DMS153 (cell line): ENCODE measurements at places on chromosomes 5 and 9.
A peak's percentile ranks its signal among the peaks of the same experiment; 100 is the strongest.

- DNase-seq = no peak
These were observed 107.6 kb downstream of the APBA1 start for GRCh38 chr9:69564557-69564956.

- peak; percentile 18 for DNase-seq
These were observed 83.0 kb upstream of the GLIS3 start for GRCh38 chr9:4382722-4383317.

GRCh38 chr5:53603009-53603687 is 42.7 kb downstream of the NDUFS4 start:
- DNase-seq = no peak

- no peak for DNase-seq
These were observed 486 bp downstream of the NPDC1 start for GRCh38 chr9:137045294-137046087.

- DNase-seq = no peak
These were observed 27.6 kb upstream of the HMCN2 start for GRCh38 chr9:130237763-130238524.

DNA sequence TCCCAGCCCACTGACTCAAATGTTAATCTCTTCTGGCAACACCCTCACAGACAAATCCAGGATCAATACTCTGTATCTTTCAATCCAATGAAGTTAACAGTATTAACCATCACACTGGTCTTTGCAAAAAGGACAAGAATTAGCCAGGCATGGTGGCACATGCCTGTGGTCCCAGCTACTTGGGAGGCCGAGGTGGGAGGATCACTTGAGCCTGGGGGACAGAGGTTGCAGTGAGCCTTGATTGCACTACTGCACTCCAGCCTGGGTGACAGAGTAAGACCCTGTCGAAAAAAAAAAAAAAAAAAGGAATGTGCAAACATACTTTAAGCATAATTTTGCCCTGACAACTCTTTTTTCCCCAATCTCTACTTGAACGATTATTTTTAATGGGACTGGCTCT is 57.9 kb upstream of the ERBIN start:
- DNase-seq = no peak

- DNase-seq = no peak
These were observed 25.3 kb downstream of the PNPLA7 start for GRCh38 chr9:137524981-137525317.

DNA sequence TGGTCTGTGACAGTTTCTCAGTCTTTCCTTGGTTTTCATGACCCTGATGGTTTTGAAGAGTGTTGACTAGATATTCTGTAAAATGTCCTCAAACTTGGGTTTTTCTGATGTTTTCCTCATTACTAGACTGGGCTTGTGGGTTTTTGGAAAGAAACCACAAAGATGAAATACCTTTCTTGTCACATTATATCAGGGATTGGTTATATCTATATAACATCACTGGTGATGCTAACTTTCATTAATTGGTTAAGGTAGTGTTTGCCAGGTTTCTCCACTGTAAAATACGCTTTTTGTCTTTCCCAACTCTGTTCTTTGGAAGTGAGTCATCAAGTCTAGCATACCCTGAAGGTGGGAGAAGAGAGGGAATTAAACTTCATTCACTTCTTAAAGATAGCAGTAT is 3.3 kb upstream of the IL31RA start:
- DNase-seq = no peak

DNA sequence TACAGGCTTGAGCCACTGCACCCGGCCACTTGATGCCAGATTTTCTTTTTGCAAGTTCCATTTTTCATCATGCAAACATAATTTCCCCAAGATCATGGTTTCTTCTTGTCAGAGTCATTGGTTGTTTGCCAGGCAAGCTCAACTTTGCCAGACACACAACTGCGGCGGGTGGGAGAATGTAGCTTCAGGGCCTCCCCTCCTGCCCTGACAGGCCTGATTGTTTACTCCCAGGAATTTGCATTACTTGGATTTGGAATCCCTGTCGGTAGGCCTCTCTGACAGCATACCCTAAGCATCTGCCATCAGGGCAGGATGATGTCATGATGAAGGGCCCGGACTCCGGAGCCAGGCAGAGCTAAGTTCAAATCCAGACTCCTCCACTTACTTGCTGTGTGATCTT is 15.1 kb downstream of the RPS14 start:
- DNase-seq = no peak

- DNase-seq = no peak
These were observed 13.5 kb downstream of the FBXL7 start for GRCh38 chr5:15513431-15513830.

DNA sequence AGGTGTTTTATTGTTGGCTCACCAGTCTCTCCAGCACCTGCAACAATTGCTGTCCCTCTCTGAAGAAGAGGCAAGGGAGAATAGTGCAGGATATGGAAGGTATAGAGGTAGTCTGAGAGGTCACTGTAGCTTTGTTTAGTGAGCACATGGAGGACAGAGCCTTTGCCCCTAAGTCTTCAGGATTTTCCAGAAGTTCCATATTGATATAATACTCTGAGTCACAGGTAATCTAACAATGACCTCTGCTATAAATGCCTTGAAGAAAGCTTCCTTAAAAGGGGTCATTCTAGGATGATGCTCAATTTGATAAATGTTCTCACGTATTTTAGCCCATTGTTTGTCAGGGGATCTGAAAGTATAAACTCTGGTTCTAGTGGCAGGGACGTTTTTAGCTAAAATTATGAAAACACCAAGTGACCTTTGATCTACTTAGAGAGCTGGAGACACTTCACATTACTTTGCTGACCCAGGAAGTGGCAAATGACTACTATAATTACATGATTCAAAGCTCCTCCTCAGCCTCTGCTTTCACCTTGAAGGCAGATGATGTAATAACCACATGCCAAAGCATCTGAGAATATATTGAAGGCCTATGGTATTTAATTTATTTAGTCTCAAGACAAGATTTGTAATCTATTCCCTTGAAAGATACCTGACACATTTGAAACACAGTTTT is 366.9 kb upstream of the NUDT12 start:
- no peak for DNase-seq

DNA sequence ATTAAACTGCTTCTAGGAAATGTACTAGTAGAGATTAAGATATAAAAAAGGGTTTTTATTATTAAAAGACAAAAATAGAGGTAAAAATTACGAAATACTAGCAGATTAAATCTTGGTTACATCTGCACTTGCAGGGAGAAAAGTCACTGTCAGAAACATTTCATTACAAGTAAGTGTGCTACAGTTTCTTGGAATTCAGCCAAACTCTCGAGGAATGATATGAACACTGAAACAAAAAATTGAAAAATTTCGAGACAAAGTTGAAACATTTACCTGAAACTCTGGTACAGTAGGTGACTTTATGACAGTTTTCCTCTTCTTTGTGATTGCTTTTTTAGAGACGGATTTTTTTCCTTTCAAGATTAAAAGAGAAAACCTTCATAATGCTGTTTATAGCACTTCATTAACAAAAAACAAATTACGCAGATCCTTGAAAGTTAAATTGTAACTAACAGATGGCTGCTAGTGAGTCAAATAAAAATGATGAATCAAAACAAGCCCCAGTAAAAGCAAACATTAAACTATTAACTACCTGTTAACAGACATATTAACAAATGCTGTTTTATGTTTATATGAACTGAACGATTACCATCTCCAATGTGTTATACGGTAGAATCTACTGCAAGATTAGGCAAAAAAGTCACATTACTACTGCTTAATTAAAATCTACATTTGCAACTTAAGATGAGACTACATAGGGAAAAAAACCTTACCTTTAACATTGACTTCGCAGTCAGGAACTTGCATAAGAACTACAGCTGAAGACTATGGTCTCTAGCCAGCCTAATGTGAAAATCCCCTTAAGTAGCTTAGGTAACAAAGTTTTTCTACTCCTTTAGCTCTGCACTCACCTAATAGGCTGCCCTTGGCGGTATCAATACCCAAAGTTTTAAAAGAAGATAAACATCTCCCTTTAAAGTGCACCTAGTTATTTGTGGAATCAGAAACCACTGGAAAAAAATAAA is 61.4 kb downstream of the RANBP6 start:
- no peak for DNase-seq

DNA sequence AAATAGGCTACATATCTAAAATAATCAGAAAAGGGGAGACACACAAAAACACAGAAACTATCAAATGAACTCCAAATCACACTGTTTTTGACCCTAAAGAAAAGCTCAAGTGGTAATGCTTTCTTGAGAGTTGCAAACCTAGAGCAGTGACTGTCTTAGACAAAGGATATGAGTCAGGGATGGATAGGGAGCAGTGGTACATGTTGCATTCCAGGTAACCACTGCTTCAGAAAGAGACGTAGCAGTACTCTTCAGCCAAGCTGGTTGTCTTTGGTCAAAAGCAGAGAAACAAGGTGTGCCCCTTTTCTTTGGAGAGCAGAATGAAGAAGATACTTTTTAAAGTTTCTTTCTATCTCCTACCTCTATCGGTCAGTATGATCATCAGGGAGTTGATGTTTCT is 1003.6 kb downstream of the CDH9 start:
- DNase-seq = no peak

GRCh38 chr5:17260549-17260948 is 43.1 kb downstream of the BASP1 start:
- DNase-seq = peak; percentile 57

DNA sequence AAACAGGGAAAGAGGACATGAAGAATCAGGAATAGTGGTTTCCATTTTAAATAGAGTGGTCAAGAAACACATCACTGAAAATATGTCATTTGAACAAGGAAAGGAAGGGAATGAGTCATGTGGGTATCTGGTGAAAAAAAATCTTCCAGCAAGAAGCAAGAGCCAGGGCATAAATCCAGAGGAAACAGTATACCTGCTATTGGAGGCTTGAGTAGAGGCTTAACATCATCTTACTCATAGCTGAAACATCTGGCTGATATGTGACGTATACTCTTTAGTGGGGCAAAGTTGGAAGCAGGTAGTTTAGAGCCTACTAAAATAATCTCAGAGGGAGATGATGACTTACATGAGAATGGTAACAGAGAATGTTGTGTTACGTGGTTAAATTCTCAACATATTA is 517.2 kb downstream of the CAAP1 start:
- DNase-seq = no peak

DNA sequence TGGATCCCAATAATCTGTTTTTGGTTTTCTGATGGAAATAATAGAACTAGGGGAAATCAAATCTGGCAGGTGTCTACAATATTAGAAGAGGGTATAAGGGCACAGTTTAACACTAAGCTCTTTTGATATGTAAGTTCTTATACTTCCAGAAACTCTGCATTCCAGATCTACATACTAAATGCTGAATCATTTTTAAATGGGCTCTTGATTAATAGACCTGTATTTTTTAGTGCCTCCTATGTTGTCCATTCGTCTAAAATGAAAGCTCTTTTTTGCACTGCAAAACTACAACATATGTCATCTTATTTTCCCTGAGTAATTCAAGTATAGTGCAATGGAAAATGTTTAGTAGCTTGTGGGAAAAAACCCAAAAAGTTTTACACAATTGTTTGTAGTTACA is 44.2 kb downstream of the NR6A1 start:
- no peak for DNase-seq

DNA sequence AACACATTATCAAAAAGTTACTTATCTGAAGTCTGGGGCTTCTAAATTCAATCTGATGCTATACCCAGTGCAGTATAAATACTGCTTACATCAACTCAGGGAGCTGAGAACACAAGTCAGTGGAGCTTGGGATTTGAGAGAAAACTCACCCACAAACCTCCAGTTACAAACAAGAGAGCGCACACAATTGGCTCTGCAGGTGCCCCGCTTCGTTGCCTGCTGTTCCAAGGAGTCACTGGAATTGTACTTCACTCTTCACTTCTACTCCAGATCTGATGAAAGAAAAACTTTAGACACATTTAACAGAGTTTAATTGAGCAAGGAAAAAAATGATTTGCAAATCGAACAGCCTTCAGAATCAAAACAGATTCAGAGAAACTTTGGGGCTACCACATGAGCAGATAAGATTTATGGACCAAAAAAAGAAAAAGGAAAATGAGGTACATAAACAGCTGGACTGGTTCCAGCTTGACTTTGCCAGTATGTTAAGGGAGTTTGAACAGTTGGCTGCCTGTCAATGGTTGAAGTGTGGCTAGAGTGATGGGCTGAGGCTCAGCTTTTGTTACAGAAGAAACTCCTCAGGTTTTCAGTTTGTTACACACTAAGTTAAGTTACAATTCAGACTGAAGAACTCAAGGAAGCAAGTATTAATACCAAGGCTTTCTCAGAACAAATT is 156.6 kb downstream of the AOPEP start:
- DNase-seq = no peak

GRCh38 chr9:68739621-68740174 is 34.7 kb downstream of the PIP5K1B start:
- DNase-seq = no peak

GRCh38 chr9:112063586-112063985 is 111.5 kb downstream of the SUSD1 start:
- DNase-seq = no peak

DNA sequence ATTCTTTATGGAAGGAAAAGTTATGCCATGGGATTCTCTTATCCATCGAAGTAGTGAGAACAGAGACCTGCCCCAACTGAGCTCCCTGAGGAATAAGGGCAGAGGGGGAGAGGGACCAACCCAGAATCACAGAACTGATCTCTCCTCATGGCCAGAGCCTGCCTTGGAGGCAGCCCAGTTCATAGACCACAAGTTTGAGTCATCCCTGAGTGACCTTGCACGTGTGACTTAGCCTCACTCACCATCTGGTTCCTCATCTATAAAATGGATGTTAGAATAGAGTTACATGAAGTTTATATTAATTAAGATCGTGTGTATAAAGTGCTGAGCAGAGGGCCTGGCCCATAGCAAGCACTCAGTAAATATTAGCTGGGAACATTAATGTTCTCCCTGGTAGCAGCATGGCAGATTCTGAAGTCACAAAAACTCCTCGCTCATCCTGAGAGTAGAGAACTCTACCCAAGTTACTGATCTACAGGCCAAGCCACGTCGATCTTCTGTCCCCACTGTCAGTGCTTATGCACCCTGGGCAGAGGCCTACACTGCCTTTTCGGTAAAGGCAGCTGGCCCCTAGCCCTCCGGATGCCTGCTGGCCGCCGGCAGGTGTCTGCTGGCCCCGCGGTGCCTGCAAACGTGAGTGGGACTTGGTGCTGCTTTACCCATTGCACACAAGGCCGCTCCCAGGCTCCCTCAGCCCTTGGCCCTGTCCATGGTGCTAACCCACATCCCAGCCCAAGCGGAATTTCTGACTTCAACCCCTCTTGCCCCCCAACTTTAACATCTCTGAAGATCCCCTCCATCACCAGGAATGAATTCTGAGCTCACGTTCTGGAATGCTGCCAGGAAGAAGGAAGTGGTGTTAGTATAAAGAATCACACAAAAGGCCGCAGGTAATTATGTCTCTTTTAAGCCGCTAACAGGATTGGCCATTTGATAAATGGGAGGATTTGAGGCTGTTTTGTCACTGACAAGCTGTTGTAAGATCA is 61.1 kb upstream of the ARAP3 start:
- no peak for DNase-seq

DNA sequence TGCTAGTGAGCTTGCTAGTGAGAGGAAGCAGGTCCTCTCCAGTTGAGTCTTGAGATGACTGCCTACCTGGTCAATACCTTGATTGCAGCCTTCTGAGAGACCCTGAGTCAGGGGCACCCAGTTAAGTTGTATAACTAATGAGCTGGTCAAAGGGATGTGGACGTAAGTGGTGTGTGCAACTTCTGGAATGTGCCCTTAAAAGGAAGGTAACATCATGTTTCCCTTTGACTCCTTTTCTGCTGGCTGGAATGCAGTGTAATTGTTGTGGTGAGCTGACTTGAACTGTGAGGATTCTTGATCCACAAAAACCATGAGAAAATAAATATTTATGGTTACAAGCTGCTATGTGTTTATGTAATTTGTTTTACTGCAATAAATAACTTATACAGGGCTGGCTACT is 2.4 kb upstream of the SNX2 start:
- DNase-seq = no peak
